ENCODE measurements at places on chromosomes 12 and 14.

DNA sequence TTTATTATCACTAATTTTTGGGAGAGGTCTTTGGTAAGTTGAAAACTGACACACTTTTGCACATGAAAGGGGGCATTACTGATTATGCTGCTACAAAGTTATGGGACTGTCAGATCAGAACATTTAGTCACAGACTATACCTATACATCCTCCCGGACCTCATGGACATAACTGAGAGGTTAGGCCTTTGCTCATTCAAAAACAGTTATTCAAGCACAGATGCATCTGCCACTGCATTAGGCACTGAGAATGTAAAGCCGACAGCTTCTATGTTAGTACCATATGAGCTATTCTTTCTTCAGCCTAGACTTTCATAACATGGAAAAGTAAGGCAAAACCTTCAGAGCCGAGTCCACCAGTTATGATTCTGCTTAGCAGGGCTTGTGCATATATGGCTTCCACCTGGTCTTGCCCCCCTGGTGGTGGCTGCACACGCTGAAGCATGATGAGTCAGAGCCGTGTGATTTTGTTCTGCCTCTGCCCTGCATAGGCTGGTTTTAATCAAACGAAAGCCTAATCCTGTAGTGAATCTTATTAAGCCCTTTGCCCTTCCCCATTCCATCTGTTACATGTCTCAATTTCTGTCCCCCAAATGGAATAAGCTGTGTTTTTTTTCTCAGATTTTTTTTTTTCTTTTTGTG lies 21.8 kb upstream of the RNU6-8 start:
- DNase-seq: peak; percentile 67

- no peak for DNase-seq
Observed at GRCh38 chr12:52005903-52006703, 643 bp upstream of the TAMALIN start.

GRCh38 chr12:27931390-27931789 lies 41.1 kb downstream of the PTHLH start:
- DNase-seq: no peak

DNA sequence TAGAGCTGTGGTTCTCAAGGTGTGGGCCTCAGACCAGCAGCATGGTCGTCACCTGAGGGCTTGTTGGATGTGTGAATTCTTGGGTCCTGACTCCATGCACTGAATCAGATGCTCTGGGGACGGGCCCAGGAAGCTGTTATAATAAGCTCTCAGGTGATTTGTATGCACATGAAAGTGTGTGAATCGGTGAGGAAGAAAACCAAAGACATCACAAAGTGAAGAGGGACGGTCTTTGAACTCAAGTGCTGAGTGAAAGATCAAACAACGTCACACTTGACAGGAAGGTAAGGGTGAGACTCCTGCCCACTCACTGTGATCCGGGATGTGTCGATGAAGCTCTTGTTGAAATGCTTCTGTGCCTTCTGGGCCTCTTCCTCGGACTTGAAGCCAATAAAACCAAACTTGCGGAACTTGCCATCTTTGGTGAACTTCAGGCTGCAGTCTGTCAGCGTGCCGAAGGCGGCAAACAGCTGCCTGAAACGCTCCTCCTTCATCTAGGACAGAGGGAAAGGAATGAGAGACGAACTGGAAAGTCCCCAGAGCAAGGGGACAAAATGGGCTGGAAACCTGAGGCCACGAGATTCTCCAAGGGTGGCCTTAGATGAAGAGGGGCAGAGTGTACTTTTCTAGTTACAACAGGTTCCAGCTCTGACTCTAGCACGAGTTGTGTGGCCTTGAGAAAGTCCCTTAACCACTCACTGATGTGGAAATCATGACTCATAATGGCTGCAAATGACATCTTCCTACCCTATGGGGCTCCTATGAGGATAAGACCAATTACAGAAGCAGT lies 4.0 kb downstream of the RBM19 start:
- peak; percentile 8 for DNase-seq

- DNase-seq: peak; percentile 55
Observed at GRCh38 chr12:52037248-52037861, 13.9 kb upstream of the NR4A1 start.

GRCh38 chr12:57751432-57751787 lies 700 bp downstream of the CDK4 start:
- no peak for DNase-seq

GRCh38 chr12:81759190-81760051 lies at the start of gene PPFIA2:
Gene PPFIA2 (minus strand): TSS chr12:81759350.
- DNase-seq: peak; percentile 35

GRCh38 chr12:112362310-112362709 lies 19.9 kb downstream of the HECTD4 start:
- no peak for DNase-seq

DNA sequence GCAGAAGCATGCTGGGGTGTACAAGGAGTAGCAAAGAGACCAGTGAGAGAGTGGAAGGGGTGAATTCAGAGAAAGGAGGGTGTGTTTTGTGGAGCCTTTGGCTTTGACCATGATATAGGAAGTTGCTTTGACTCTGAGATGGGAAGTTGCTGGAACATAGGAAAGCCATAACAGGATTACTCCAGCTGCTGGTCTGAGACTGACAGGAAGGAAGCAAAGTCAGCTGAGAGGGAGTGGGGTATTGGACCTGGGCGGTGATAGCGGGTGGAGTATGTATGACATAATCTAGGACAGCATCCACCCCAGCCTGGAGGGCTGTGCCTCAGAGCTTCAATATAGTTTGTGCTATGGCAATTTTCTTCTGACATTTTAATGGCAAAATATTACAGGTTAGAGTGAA lies 324.4 kb downstream of the PDZRN4 start:
- DNase-seq: no peak

GRCh38 chr12:116368196-116369194 lies 91.0 kb upstream of the MED13L start:
- DNase-seq: no peak

- DNase-seq: no peak
Observed at GRCh38 chr14:55241673-55242072, 29.5 kb upstream of the FBXO34 start.

GRCh38 chr12:54220567-54220966 lies 31.8 kb upstream of the SMUG1 start:
- DNase-seq: no peak

GRCh38 chr12:5624486-5625272 lies 192.8 kb downstream of the NTF3 start:
- no peak for DNase-seq

DNA sequence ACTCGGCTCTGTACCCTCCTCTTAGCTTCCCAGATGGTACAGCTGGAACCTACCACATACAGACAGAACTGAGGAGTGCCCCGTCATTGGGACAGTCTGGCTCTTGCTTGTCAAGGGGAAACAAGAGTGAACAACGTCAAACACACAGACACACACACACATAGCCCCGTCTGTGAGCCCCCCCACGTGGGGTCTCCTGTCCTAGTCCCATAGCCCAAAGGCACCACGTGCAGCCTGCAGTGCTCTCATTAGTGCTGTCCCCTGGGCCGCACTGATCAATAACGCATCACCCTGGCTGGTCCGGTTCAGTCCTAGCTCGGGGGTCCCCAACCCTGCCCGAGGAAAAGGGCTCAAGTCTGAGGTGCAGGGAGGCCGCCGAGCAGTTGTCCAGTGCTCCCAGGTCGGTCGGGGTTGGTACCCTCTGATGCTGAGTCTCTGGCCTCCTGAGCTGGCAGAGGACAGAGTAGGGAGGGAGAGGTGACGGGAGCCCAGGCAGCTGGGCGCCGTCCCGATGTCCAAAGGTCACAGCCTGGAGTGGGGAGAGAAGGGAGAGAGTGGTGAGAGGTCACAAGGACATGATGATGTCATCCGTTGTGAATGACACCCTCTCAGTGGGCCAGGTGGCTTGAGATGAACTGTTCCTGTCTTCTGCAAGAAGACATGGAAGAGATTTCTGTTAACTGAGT lies 105.4 kb upstream of the NOS1 start:
- no peak for DNase-seq

GRCh38 chr14:91294153-91294552 lies 49.6 kb upstream of the GPR68 start:
- no peak for DNase-seq

GRCh38 chr14:76729258-76729657 lies 32.0 kb upstream of the VASH1 start:
- DNase-seq: no peak

DNA sequence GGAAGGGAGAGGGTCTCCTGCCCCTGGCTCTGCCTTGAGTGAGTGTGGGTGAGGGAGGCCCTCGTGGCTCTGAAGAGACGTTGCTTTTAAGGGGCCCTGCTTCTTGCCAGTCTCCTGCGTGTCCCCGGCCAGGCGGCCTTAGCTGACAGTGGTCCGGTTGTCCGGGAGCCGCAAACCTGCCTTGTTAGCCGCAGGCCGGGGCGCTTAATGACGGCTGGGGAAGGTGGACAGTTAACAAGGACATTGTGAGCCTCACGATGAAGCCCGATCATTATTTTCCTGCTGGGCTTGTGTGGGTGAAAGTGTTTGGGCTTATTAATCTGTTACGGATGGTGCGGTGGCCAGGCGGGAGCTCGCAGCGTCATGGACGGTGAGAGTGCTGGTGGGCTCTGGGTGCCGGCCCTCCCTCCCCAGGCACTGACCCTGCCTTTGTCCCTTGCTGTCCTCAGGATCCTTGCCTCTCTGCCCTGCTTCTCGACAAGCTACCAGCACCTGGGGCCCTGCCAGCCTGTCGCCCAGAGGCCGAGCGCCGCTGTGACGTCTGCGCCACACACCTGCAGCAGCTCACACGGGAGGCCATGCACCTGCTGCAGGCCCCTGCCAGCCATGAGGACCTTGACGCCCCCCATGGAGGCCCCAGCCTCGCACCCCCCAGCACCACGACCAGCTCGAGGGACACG lies 13.3 kb downstream of the KIF26A start:
- DNase-seq: no peak

DNA sequence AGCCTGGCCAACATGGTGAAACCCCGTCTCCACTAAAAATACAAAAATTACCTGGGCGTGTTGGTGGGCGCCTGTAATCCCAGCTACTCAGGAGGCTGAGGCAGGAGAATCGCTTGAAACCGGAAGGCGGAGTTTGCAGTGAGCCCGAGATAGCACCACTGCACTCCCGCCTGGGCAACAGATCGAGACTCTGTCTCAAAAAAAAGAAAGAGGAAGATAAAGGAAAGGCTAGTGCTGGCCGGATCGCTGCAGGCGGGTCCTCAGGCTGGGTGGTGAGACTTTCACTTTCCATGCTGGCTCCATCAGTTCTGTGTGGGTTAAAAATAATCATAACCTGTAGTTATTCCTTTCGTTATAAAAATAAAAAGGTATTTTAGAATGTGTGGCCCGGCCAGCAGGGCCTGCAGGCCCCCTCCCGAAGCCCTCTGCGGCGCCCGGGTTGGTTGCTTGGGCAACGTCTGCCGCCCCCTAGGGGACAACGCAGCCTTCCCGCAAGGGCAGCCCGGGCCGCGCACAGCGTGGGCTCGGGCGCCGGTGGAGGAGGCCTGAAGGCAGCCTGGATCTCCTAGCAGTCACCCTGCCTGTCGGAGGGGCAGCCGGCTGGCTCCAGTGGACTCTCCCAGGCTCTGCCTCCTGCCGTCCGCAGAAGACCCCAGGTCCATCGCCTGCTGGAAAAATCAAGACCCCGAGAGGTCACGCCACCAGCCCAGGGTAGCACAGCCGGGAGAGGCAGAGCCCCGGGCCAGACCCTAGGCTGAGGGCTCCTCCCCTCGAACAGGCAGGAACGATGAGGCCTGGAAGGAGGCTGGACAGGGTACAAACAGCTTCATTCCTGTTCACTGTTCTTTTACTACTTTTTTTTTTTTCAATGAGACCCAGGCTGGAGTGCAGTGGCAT lies 5.0 kb upstream of the SLC25A47 start:
- DNase-seq: peak; percentile 51

GRCh38 chr12:84964048-84964447 lies 51.4 kb upstream of the SLC6A15 start:
- DNase-seq: no peak

- no peak for DNase-seq
Observed at GRCh38 chr12:90939382-90939781, 15.6 kb downstream of the CCER1 start.

DNA sequence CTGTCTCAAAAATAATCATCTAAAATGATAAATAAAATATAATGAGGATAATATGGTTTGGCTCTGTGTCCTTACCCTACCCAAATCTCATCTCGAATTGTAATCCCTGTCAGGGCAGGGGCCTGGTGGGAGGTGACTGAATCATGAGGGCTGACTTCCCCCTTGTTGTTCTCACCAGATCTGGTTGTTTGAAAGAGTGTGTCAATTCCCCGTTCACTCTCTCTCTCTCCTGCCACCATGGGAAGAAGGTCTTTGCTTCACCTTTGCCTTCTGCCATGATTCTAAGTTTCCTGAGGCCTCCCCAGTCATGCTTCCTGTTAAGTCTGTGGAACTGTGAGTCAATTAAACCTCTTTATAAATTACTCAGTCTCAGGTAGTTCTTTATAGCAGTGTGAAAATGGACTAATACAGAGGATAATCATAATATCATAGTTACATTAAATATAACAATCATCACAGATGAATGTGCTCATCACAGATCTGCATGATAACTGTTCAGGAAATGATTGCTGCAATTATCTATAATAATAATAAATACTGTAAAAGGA lies 12.6 kb downstream of the EFCAB11 start:
- DNase-seq: no peak

DNA sequence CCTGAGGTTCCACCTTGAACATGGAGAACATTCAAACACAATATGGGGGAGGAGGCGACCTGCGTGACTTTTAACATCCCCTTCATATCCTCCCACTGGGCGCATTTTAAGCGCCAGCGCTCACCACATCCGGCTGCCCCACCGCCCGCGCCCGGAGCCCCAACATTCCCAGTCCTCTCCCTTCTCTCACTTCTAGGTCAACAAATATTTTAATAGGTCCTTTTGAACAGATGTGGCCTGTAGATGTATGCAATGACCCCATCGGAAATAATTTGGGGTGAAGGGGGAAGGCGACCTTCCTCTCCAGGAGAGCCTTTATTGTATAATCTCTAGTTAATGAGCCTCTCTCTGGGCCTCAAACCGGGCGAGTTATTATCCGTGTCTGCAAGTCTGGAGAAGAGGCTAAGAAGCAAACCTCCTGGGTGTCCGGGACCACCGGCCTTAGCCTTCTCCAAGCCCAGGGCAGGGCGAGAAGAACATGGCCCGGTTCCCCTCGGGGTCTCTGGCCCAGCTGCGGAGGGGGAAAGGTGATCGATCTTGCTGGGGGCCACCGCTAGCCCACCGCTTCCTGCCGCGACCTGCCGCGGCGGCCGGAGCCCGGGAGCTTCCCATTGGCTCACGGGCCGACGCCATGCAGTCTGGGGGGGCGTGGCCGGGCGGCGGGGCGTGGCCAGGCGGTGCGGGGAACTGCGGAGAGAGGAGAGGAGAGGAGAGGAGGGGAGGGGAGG lies 83.2 kb upstream of the HMGA2 start:
- DNase-seq: peak; percentile 85

GRCh38 chr12:46560874-46561273 lies 188.3 kb upstream of the SLC38A2 start:
- no peak for DNase-seq

DNA sequence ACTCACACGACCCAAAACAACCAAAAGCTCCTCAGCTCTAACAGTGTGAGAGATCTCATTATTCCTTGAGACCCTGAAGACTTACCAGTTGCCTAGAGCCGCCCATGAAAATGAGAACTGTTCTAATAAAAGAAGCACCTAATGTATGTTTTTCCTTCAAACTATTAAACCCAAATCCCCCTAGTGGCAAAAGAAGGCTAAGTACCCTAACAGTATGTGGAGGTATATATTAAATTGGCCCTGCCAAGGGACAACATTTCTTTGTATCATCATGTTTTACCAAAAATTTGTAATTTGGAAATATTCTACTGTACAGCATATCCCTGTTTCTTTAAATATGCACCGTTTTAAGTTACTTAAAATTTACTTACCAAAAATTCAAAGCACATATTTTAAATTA lies 38.0 kb upstream of the PPFIA2 start:
- peak; percentile 29 for DNase-seq

GRCh38 chr12:51973560-51973959 lies 22.1 kb downstream of the ACVR1B start:
- DNase-seq: no peak

GRCh38 chr12:121717041-121717699 lies 4.6 kb downstream of the TMEM120B start:
- DNase-seq: peak; percentile 72
